ENCODE measurements at places on chromosomes 16 and 17. TPM values are rescaled to one million over a fixed set of nuclear protein-coding genes. Genes with fewer than 3 reads are reported as not detected.

GRCh38 chr16:14309906-14310305 is 238.8 kb downstream of the MRTFB start:
- peak; percentile 85 for DNase-seq

The SLC52A1 gene
- total RNA-seq: not detected

- peak; percentile 61 for DNase-seq
Observed at GRCh38 chr17:32783602-32784001, 93.3 kb downstream of the MYO1D start.

The CDT1 gene
- 0.16 TPM for total RNA-seq
